ENCODE measurements at places on chromosomes 2 and 18. TPM values are rescaled to one million over a fixed set of nuclear protein-coding genes. Genes with fewer than 3 reads are reported as not detected.

PROC gene
- 0.82 TPM for total RNA-seq

ASPRV1 gene
- 0.37 TPM for total RNA-seq

DARS1 gene
- total RNA-seq = 74.8 TPM

OXER1 gene
- not detected for total RNA-seq

ABCG8 gene
- not detected for total RNA-seq

GPR39 gene
- 10.5 TPM for total RNA-seq

C2orf81 gene
- total RNA-seq = 1.5 TPM

TFCP2L1 gene
- 13.8 TPM for total RNA-seq

DNA sequence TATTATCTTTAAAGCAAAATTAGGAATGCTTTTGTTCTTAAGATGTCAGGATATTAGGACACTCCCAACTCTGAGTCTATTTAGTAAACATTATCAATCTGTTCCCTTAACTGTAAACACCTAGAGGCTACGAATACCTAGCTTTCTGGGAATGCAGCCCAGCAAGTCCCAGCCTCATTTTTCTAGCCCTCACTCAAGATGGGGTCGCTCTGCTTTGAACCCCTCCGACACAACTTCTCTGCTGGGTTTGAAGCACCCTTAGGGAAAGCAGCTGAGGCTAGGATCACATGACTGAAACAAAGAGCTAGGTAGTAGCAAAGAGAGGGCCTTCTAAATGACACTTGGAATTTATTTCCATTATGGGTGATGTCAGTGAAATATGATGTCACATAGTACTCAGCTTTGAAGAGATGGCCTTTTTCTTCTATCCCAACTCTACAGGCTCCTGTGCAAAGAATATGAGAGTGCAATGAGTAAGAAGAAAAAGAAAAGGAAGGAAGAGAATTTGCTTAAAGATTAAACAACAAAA, 114.7 kb downstream of the CSRNP3 start:
- DNase-seq = no peak

GRCh38 chr18:11322716-11323115, 173.3 kb upstream of the PIEZO2 start:
- no peak for DNase-seq

DNA sequence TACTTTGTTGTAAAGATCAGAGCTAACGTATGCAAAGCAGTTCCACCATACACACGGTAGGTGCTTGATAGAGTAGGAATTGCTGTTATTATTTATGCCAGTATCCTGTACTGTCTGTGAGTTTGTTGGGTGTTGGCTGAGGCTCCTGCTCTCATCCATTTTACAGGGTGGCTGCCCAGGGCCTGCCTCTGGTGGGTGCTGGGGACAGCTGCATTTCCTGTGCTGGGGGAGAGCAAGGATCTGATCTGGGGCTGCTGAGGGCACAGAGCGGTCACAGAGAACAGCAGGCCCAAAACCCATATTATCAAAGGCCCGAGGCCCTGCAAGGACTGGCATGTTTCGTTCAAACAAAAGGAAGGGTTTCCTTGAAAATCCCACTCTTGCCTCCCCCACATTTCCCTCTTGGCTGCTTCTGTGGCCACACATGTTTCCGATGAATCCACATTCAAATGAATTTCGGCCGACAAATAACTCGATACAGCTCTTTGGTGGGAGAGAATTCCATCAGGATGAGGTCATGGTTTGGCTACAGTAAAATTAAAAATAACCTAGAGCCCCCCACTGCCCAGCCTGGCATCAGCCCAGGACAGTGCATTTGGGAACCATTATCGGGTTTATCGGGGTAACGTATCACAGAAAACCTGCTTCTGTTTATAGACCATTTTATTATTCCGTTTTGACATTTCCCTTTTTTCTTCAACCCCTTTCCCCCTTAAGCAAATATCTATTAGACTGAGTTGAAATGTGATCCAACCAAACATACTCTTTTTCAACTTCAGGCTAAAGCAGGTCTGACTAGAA, 143.4 kb downstream of the CYRIA start:
- no peak for DNase-seq

- DNase-seq = no peak
Measured at GRCh38 chr2:20181761-20182160, 43.2 kb downstream of the SDC1 start.

DNA sequence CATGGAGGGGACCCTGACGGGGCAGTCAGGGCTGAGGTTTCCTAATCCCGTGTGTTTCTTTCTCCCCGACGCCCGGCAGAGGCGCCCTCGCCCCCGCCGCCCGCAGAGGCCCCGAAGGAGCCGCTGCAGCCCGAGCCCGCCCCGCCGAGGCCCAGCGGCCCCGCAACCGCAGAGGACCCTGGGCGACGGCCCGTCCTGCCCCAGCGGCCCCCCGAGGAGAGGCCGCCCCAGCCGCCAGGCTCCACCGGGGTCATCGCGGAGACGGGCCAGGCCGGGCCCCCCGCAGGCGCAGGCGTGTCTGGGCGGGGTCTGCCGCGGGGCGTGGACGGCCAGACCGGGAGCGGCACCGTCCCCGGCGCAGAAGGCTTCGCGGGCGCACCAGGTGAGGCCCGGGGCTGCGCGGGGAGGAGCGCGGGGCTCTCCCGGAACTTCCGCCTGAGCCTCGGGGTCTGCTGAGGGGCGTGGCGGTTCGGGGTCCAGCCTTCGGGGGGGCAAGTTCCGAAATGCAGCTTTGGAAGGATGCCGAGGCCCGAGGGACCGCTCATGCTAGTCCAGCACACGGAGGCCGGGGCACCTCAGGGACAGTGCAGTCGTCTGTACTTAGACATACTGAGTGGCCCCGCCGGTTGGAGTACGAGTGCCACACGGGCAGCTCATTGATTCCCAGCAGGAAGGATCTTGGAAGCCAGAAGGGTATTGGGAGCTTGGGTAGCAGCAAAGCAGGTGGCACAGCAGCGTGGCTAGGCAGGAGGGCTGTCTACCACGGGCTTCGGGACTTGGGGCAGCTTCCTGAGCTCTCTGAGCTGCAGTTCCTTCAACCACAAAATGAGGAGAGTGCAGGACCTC, 60.1 kb downstream of the EMILIN2 start:
- no peak for DNase-seq

GRCh38 chr18:42509750-42510415, 554.8 kb downstream of the PIK3C3 start:
- no peak for DNase-seq

DNA sequence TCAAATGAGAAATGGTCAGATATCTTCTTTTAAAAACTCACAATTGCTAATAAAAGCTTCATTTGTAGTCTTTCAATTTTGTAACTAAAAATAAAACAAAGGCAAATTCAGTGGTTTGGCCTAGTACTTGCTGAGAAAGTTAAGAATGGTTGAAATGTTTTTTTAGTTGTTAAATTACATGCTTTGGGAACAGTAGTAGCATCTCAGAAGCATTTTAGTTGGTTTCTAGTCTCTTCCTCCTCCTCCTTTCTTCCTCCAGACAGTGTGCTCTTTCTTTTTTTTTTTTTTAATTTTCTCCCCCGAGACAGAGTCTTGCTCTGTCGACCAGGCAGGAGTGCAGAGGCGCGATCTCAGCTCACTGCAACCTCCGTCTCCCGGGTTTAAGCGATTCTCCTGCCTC, 9.8 kb downstream of the TRAK2 start:
- no peak for DNase-seq

DNA sequence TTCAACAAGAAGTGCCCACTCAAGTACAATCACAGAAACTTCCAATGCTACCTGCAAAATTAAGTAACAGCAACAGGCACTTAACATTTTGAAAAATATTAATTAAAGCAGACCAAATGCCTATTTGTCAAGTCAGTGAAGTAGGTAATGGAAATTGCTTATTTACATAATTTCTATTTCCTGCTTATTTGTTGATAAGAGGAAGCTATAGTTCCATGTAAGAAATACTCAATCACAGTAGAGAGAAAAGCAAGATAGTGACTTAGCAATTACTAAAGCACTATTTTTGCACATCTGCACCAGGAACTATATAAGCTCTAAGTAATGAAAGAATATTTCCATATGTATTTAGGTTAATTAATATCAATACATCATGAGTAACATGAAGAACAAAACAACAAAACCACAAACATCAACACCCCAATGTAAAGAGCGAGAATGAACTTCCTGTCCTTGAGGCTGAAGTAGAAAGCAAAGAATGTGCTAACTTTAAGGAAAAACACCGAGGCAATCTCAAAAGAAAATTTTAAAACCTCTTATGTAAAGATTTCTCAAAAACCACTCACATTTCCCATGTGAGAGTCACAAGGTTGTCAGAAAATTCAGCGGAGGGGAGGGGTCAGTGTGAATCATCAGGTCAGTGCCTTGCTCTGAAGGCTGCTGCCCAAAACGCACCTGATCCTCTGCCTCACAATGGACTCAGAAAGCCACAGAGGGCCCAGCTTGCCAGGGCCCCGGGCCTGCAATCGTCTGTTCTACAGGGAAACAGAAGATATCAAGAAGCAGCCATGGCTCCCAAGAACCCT, 12.5 kb downstream of the NPC1 start:
- DNase-seq = peak; percentile 64

GRCh38 chr2:187079901-187080300, 230.9 kb upstream of the ZSWIM2 start:
- no peak for DNase-seq

DNA sequence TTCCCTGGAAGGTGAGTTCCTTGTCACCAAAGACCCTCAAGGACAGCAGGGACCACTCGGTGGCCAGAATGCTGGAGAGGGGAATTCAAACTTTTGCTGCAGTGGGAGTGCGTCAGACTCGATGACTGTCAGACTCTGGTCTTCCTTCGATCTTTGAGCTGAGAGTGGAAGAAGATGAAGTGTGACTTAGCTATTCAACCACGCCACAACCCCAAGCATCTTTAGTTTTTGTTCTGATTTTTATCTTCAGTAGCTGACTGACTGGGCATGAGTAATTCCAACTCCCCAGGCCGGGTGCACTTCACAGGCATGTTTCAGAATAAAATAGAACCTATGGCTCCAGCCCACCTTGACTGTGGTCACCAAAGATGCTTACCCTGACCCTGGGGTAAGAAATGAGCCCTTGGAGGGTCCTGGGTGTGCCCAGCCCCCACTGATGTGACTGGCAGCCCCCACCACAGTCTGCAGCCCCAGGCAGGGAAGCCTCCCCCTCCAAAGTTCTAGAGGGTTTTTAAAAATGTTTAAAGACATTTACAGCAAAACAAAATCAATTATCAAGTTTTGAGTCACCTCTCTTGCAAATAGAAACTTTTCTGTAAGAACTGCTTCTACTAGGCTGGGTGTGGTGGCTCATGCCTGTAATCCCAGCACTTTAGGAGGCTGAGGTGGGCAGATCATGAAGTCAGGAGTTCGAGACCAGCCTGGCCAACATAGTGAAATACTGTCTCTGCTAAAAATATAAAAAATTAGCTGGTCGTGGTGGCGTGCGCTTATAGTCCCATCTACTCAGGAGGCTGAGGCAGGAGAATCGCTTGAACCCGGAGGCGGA, 24.9 kb upstream of the YWHAQ start:
- no peak for DNase-seq

- no peak for DNase-seq
Measured at GRCh38 chr2:26720322-26721114, 28.0 kb downstream of the KCNK3 start.

- DNase-seq = no peak
Measured at GRCh38 chr2:75986617-75987016, 275.9 kb upstream of the GCFC2 start.

- no peak for DNase-seq
Measured at GRCh38 chr2:241768251-241768711, 8.3 kb upstream of the GAL3ST2 start.

DNA sequence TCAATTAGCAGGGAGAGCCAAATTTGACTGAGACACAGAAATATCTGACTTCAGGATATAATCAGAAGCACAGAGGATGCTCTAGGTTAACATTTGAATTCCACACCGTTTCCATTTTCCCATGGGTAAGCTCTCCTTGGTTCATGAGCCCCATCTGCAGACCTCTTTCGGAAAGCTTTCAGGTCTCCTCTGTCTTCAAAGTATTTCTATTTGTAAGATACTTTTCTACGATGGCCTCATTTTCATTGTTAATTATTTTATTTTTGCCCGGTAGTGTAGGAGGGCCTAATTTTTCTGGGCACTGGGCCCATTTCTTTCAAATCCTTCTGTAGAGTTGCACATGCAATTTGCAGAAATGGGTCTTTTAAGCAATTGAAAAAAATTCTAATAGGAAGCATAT, 53.8 kb downstream of the LRPPRC start:
- DNase-seq = no peak

GRCh38 chr2:16638946-16639345, 26.7 kb downstream of the CYRIA start:
- DNase-seq = no peak

DNA sequence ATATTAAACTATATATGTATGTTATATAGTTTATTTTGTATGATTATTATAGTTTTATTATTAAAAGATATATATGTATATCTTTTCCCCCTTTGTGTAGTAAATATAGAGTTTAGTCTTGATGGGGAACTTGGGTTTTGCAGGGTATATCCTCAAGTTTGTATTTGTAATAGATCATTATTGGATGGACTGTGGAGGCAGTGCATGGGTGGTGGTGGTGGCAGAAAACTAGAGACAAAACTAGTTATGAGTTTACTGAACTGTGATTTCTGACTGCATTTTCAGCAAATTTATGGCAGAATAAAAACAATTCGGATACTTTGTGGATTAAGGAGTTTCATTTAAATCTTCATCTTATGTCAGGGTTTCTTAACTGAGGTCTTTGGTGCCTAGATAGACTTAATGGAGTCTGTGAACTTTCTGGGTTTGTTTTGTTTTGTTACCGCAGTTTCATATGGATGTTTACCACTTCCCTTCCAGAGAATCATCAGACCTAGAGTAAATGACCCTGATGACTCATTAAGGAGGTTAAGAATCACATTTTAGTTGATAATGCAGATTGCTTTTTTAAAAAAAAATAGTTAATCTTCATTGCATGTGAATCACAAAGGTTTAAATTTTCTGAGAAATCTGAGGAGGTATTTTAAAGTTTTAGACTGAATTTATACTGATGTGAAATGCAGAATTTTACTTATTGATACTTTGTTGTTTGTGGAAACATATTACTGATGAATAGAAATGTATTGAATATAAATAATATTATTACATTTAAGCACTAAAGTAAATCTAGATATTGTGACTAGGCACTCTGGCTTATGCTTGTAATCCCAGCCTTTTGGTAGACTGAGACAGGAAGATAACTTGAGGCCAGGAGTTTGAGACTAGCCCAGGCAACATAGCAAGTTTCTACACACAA, 14.5 kb downstream of the EPC2 start:
- DNase-seq = peak; percentile 60

GRCh38 chr2:228039752-228040534, 141.5 kb downstream of the SPHKAP start:
- peak; percentile 20 for DNase-seq

DNA sequence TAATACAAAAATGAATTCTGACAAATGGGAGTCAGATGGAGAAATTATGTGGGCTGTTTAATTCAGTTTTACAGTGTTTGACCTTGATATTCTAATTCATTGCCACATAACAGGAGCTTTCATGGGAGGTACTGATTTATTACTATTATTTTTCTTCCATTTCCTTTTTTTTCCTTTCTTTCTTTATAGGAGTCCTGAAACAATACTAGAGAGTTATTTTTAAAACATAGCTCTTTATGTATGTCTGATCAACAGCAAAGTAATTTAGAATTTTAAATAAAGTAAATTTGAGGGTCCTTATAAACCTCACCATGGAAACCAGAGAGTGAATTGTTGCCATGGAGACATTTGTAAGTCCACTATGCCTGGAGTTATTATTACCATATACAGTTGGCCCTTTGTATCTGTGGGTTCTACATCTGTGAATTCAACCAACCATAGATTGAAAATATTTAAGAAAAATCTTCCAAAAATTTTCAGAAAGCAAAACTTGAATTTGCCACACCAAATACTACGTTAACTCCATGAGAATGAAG, 40.9 kb upstream of the PPP4R1 start:
- DNase-seq = no peak
